BJ (cell line): ENCODE measurements at places on chromosomes 6 and 20.

GRCh38 chr20:36367907-36368799, 62.0 kb downstream of the DLGAP4 start:
- no peak for DNase-seq

DNA sequence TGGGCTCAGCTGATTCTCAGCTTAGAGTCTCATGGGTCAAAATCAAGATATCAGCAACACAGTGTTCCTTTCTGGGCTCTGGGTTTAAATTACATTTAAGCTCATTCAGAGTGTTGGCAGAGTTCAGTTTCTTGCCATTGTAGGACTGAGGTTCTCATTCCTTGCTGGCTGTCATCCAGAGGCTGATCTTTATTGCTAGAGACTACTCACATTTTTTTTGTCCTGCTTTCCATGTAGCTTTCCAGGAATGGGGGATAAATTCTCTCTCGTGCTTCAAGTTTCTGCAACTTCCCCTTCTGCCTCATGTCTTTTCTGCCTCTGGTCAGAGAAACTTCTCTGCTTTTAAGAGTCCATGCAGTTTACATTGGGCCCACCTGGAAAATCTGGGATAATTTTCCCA, 86.9 kb downstream of the RFX6 start:
- DNase-seq: no peak

- DNase-seq: no peak
Observed at GRCh38 chr6:54737247-54737646, 109.3 kb upstream of the FAM83B start.

GRCh38 chr6:71197780-71198179, 90.8 kb upstream of the OGFRL1 start:
- DNase-seq: no peak

DNA sequence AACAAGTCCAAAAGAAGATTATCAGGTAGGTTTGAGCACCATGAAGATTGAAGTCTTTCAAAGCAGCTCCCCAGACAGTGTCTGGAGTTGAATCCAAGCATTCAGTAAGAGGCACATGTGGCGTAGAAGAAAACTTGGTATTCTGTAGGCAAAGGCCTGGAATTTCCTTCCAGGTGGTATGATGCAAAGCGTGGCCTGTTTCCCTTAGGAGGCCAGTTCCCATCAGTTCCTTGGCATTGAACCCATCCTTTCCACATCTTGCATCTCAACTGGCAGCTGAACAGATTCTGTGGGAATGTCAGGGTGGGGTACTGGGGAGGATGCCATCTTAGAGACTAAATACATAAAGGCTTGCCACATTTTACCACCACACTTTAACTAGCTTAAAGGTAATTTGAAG, 516.0 kb downstream of the BTBD3 start:
- no peak for DNase-seq

GRCh38 chr6:21615504-21615903, 22.0 kb downstream of the SOX4 start:
- DNase-seq: no peak

- DNase-seq: no peak
Observed at GRCh38 chr20:20480126-20480525, 112.2 kb downstream of the INSM1 start.

DNA sequence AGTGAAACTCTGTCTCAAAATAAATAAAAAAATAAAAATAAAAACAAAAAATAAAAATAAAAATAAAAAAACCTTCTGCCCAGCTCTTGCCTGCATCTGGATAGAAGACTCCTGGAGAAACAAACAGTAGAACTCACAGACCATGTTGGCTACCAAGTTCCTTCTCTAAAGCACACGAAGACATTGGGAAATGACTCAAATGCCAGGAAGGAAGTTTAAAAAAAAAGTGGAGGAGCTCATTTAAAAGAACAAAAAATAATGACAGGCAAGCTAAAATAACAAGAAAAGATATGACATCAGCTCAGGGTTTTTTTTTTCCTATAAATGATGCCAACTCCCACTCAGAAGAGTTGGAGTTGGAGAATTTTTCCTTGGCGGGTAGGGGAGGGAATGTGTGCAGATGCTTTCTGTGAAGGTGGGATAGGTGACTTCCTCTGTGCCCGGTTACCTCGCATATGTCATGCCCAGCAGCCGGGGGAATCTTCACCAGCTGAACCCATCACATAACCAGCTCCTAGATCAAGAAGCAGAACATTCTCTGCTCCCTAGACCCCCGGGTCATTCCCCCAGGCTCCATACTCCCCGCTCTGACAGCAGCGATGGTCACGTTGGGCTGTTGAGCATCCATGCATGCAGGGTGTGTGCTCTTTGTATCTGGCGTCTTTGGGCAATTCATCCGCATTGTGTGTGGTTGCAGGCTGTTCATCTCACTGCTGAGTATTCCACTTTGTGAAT, 17.3 kb upstream of the CD93 start:
- no peak for DNase-seq

GRCh38 chr20:59123011-59123677, 40.5 kb upstream of the ZNF831 start:
- DNase-seq: no peak

DNA sequence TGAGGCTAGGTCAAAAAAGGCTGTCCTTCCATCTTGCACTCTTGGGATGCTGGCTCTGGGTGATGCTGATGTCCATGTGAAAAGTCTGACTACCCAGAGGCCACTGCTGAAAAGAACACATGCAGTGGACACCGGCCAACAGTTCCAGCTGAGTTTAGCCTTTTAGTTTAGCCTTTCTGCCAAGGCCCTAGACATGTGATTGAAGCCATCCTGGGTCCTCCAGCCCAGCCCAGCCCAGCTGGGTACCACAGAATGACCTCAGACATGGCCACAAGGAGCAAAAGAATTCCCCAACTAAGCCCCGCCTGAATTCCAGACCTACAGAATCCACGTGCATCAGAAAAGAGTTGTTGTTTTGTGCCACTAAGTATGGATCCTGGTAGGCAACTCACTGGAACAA, 17.4 kb downstream of the PIGT start:
- no peak for DNase-seq

DNA sequence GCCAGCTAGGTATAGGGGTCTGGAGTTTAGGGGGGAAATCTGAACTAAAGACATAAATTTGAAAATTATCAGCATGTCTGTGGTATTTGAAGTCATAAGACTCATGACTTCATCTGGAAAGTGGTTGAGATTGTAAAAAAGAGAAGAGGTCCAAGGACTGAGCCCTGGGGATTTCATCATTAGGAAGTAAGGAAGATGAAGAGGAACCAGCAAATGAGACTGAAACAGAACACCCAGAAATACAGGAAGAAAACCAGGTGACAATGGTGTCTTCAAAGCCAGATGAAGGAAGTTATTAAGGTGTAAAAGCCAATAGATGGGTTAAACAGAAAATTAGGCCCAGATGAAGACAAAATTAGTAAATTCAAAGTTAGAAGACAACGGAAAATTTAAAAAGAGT, 49.1 kb upstream of the UBR2 start:
- DNase-seq: no peak

DNA sequence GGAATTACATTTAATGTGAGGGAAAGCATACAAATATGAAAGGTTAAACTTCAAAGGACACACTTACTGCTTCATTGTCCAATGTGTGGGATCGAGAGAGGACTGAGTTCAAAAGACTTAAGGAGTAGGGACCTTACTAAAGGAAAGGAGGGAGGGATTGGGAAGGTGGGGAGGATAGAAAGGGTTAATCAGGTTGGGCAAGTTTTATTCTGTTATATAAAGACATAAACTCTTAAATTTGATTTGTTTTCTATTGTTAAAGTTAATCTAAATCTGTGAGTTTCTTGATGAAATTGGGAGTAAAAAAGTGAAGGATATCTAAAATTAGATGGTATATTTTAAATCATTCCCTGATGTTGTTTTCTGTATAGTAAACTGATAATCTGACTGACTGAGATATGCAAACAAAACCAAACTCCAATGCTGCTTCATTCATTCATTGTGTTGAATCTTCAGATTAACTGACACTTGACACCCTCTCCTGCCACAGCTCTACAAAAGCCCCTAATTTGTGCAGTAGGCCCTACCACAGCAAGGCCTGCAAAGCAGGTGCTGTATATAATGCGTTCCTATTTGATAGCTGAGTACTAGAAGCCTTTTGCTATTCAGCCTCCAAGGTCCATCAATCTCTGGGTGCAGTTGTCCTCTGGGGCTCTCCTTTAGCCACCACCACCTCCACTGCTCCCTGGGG, 1.3 kb upstream of the UBE2J1 start:
- no peak for DNase-seq

DNA sequence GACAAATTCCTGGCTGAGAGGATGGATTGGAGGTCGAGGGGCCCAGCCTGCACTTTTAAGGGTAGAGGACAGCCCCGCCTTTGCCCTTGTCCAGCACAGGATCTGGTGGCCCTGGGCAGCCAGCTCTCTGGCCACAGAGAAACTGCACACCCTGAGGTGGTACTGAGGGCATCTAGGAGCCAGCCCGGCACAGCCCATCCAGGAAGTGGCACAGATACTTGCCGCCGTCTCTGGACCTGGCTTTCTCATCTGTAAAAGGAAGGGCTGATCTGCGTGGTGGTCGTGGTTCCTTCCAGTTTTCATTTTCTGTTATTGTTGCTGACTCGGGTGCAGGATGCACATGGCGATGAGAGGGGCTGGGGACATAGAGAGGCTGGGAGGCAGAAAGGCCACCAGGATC, 16.0 kb upstream of the SLC22A7 start:
- no peak for DNase-seq

GRCh38 chr6:2232445-2232844, 13.0 kb downstream of the GMDS start:
- no peak for DNase-seq

GRCh38 chr6:136427378-136427717, 122.9 kb downstream of the MAP7 start:
- DNase-seq: no peak

DNA sequence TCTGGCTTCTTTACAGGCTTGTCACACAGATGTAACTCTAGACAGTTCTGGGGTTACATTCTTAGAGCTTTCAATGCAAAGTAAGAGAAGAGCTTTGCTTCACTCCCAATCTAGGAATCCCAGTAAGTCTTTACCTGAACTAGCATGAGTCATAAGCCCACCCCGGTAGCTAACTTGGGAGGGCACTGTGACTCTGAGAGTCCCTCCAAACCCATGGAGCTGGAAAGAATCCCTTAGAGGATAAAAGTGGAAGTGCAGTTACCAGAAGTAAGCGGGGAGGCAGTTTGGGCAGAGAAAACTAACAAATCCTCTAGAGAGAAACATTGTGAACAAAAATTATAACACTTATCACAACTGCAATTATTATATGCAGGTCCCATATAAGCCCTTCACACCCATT, 84.0 kb upstream of the SMLR1 start:
- no peak for DNase-seq

GRCh38 chr20:60066438-60066823, 108.2 kb downstream of the CDH26 start:
- no peak for DNase-seq

DNA sequence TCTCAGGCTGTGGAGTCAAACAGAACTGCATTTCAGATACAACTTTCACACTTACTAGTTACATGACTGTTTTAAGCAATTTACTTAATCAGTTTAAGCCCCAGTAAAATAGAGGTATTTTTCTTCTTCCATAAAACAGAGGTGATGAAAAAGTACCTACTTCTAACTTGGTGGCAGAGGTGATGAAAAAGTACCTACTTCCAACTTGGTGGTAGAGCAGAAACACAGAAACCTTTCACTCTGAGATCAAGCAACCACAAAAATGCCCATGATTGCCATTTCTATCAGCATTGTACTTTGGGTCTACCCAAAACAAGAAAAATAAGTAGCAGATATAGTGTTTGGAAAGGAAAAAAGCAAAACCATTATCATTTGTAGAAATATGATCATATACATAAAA, 148.7 kb downstream of the OPRM1 start:
- no peak for DNase-seq

DNA sequence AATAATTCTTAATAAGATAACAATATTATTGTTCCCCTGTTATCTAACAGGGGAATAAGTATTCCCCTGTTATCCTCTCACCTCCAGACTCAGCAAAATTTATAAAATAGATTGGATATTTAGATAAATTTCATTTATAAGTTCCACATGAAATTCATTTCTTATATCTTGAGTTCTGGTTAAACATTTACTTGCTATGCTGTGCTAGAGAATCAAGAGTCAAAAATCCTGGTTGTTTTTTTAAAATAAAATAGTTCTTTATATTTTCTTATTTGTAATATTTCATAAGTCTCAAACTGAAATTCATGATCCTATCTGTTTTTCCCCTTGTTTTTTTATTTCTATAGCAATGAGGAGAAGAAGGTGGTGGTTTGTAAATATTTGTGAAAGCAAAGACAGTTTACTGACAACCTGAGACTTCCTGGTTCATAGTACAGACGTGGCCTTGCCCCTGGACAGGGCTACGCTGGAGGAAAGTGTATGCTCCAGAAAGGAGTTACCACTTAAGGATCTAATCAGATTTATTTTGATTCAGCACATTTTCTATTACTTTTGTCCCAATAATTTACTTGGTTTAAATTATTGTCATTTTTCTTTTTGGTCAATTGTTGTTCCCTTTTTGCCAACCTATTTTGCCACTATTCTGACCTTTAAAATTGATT, 37.8 kb upstream of the MARCKS start:
- no peak for DNase-seq

DNA sequence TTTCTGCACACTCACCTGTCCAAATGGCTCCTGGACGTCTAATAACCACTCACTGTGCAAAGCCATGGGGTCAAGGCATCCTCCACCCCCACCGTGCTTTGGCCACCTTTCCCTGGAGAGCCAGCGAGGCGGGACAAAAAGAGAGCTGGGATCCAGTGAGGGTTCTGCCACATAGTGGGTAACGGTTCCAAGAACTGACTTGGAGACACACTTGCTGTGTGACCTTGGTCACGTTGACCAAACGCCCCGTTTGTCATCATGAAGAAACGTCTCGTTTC, 287.2 kb downstream of the TFAP2C start:
- DNase-seq: no peak

DNA sequence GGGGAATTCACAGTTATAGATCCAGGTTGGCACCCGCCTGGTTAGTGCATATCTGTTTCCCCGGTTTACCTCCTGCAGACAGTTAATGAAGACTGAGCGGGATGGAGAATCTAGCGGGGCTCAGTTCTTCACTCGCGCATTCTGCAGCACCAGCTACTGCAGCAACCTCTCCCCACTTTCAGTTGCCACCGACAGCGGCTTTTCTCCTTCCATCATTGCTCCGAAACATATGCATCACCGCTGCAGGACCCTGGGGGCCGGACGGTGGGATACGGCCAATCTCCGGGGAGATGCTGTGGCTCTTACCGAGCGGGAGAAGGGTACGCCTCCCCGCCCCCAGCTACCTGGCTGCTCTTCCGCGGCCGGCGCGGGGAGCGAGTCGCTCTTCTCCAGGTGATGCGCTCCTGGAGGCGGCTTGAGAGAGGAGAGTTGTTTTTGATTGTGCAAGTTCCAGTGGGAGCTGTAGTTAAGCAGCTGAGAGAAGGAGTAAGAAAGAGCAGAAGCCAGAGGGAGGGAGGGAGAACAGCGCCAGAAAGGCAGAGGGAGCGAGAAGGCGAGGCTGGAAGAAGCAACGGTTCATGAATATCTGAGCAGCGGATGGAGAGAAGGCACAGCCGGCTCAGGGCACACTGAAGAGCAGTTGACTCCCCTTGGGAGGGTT, at the start of gene SGK1:
TSS of gene SGK1 (minus strand) at position 642 of the 661 bp plus-strand sequence. CDS start 652 bp downstream, outside the sequence.
- no peak for DNase-seq

- no peak for DNase-seq
Observed at GRCh38 chr6:132713352-132714134, at the start of gene VNN1. Gene VNN1 (minus strand): TSS chr6:132714055. CDS start chr6:132714035, 20 bp downstream.

GRCh38 chr6:6695625-6696276, 107.2 kb downstream of the LY86 start:
- DNase-seq: no peak
